ENCODE measurements at places on chromosomes 3 and 15.
A peak's percentile ranks its signal among the peaks of the same experiment; 100 is the strongest.

- DNase-seq: no peak
Observed at GRCh38 chr15:70376929-70377691, 279.4 kb upstream of the TLE3 start.

GRCh38 chr3:4138150-4138785 lies 164.9 kb upstream of the SETMAR start:
- no peak for DNase-seq

DNA sequence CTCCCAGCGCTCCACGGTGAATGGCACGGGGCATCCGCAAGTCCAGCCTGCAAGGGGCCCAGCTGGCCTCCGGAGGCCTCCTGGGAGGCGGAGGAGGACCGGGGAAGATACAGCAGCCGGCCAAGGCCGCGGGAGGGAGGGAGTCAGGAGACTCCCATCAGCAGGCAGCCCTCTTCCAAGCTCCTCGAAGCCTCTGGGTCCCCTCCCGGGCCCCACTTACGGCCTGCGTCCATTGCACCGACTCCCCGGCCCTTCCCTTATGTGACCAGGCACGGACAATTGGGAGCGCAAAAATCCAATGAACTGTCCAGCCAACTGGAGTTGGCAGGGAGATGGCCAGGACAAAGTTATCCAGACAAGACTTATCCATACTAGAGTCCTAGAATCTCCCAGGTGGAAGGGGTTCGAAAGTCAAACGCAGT lies 668 bp downstream of the MFGE8 start:
- no peak for DNase-seq

- DNase-seq: no peak
Observed at GRCh38 chr3:25283613-25284012, 144.4 kb upstream of the RARB start.

- DNase-seq: no peak
Observed at GRCh38 chr15:73317651-73318462, 50.9 kb downstream of the HCN4 start.

DNA sequence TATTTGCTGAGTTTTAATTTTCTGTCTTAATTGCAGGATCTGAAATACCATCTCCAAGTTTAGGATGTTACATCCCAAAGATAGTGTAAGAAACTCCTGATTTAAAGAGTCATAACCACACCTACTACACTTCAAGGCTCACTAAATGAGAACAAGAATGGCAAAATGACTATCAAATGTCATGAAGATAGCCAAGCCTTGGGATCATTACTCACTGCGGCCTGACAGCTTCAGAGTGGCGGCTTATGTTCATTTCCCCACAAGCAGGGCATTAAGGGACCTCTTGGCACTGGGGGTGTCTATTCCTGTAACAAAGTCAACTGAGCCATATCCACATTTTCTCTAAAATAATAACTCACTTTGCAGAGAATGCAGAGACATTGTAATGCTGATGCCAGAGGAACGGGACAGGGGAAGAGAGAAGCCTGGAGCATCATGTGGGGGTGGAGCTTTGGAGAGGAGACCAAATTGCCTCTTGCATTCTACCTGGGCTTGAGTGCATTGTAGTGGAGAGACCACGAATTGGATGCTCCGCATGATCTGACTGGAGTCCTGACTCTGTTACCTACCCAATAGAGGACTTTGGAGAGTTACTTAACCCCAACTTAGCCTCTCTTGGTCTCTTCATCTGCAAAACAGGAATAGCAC lies 219.2 kb downstream of the OPA1 start:
- DNase-seq: no peak

DNA sequence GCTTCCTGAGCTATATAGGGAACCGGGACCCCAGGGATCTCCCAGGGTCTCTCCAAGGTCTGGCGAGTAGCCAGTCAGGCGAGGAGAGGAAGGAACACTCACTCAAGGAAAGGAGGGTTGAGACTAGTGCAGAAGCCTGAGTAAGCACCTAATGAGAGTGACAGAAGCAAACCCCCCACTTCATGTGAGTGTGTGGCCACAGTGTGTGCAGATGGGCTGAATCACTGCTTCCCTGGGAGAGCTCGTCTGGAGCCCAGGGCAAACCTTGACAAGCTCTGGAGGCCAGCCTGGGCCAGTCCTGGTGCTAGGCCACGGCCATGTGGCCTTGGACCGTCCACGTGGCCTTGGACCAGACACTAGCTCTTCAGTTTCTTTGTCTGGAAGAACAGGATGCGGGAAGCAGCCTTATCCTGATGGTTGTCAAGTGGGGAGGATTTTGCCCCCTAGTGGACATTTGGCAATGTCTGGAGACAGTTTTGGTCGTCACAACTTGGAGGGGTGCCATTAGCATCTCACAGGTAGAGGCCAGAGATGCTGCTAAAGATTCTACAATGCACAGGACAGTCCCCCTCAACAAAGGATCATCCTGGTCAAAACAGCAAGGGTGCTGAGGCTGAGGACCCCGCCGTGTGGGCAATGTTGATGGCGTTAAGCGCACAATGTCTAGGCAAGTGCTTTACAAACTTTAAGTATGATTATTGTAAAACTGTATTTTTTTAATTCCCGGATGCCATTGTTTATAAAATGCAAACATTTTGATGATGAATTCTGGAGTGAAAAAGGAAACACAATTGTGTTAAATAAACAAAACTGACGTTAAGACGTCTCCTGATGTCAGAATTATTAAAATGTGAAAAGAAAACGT lies 34.8 kb upstream of the CTSH start:
- no peak for DNase-seq

DNA sequence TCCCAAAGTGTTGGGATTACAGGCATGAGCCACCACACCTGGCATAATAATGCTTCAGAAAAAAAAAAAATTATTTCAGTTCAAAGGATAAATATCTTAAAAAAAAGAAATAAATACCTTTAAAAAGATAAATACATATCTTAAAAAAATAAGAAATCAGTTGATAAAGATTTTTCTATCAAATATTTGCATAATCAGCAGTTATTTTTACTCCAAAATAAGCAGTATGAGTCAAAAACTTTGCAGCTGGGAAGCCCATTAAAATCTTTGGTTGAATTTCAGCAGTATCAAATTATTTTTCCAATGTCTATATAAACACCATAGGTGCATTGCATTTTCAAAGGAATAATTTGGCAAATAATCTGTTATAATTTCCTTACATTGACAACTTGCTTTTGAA lies 202.5 kb downstream of the KBTBD8 start:
- no peak for DNase-seq

GRCh38 chr3:41102053-41102556 lies 97.2 kb upstream of the CTNNB1 start:
- DNase-seq: no peak

- no peak for DNase-seq
Observed at GRCh38 chr3:141011997-141012262, 39.2 kb upstream of the SPSB4 start.

DNA sequence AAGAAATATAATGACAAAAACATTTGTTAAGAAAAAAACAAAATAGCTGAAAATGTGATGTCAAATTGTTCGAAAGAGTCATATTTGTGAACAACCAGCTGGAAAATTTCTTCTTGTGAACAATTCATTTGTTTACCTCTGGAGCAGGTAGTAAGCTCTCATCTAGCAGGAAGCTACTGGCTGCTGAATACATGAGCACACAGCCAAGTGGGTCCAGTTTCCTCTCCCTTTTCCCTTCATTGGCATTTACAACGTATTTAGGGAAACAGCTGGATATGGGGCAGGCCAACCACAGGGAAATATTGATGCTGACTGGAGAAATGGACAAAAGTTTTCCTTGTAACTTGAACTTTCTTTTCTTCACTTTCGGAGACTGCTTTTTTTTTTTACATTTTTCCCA lies 1354.7 kb upstream of the EPHA6 start:
- no peak for DNase-seq

DNA sequence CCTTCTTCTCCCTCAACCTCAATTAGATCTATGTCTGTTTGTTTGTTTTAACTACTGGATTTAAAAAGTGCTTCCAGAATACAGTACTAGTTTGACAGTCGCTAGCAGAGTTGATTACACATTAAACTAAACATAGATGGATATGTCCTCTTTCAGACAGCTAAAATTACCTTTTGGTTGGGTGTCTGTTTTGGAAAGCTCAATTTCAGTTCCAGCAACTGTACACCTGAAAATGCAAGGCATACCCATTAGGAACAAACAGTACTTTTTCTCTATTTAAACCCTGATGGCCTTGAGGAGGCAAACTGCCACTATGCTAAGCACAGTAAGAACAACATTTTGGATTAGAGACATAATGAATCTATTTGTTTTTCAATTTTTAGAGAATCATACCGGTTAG lies 234.4 kb downstream of the UNC13C start:
- no peak for DNase-seq

DNA sequence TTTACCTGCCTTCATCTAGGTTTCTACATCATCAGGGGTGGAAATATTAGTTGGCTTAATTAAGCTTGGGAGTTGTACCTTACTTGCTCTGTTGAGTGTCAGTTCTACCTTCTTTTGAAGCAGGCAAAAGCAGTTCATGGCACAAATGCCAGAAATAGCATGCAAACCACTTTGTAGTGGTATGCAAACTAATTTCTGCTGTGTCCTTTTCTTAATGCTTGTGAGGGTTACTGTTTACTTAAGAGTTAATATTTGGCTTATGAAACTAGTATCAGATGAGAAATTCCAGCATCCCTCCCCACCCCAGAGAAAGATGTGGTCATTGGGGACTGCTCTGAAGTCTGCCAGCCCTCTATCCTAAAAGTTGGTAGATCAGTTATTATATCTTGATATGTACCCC lies 7.1 kb downstream of the ATP2C1 start:
- DNase-seq: no peak

GRCh38 chr3:52406791-52407510 lies 38.0 kb downstream of the SEMA3G start:
- no peak for DNase-seq

GRCh38 chr3:111712294-111713167 lies 117.4 kb upstream of the ZBED2 start:
- no peak for DNase-seq

GRCh38 chr3:28915741-28916500 lies 364.9 kb upstream of the RBMS3 start:
- no peak for DNase-seq

- DNase-seq: no peak
Observed at GRCh38 chr3:54341811-54342210, 219.5 kb downstream of the CACNA2D3 start.

GRCh38 chr3:30356866-30357753 lies 249.3 kb upstream of the TGFBR2 start:
- DNase-seq: no peak

DNA sequence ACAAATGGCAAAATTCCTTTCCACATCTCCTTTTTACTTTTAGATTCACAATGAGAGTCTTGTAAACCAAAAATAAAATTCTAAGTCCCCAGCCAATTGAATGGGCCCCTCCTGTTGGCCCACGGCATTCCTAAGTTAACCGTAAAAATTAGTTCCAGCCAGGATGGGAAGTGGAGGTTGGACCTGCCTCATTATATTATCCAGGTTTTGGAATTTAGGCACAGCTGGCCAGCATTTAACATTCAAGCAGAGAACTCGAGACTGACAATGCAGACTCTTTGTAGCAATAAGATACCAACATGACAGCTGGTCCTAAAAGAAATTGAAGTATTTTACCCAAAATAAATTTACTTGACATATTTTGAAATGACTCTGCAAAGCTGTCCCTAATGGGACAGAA lies 321.0 kb upstream of the NAALADL2 start:
- DNase-seq: no peak

DNA sequence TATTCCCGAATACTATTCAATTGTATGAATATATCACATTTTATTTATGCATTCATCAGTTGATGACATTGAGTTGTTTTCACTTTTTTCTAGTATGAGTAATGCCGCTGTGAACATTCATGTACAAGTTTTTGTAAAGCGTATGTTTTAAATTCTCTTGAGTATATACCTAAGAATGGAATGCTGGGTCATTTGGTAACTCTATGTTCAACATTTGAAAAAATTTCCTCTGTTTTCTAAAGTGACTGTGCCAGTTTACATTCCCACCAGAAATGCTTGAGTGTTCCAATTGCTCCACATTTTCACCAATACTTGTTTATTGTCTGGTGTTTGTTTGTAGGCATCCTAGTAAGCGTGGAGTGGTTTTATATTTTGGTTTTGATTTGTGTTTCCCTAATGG lies 144.5 kb downstream of the EPHA6 start:
- DNase-seq: no peak

DNA sequence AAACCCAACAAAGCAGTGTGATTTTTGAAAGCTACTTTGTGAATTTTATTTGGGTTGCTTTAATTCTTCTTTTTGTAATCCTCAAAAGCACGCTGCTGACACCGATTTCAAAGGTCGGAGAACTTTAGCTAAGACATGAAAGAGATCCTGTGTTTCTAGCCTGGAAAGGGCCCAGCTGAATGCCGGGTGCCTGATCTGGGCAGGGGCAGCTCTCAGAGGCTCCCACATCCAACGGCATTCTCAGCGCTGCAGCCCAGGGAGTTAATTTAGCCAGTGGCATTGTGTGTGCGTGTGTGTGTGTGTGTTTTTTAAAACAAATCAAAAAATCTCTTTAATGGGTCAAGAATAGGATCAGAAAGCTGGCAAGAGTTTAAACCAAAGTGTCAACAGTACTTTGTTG lies 6.6 kb downstream of the RBP1 start:
- DNase-seq: peak; percentile 60

DNA sequence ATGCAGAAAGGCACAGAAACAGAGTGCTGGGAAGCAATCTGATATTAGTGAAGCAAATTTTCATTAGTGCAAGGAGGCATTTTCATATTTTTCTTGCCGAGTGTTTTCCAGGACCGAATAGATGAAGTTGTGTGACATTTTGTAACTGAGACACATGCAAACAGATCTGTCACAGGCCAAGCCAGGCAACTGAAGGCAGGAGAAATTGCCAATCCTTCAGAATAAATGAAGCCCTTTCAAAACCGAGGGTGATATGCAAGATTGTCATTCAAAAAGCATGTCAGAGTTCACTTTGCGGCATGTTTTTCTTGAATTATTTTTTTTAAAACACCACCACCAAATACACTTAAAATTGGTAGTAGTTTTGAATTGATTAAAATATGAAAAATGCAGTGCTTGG lies 6.2 kb downstream of the LMOD3 start:
- no peak for DNase-seq

- no peak for DNase-seq
Observed at GRCh38 chr15:77596821-77597803, 35.6 kb downstream of the LINGO1 start.

GRCh38 chr15:68022061-68022460 lies 32.1 kb upstream of the PIAS1 start:
- DNase-seq: no peak

DNA sequence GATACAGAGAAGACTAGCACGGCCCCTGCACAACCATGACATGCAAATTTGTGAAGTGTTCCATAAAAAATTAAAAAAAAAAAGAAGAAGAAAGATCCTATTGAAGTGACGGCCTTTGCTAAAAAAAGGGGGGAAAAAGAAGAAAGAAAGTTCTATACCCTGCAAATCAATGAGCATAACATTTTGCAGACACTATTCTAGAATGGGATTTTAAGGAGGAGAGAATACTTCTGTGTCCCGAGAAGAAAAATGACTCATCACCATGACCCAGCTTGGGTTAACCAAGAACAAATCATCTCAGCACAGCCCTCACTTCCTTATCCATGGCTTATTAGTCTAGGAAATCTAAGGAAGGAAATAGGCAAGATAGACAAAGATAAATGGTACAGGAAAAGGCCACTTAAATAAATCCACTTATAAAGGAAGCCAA lies 7.4 kb upstream of the SH3BP5 start:
- DNase-seq: no peak

Data from nucleus accumbens (tissue), 56 donors.